Skin of body (tissue), 3 donors: ENCODE measurements at places on chromosomes 1 and 21. TPM values are rescaled to one million over a fixed set of nuclear protein-coding genes. Genes with fewer than 3 reads are reported as not detected.

- DNase-seq: peak; percentile 48
These were observed 958 bp downstream of the LYPLAL1 start for GRCh38 chr1:219174460-219175211.

Gene NIPAL3
- total RNA-seq: 12.0 TPM

Gene LINGO4
- total RNA-seq: 0.10 TPM

Gene SLC45A1
- total RNA-seq: 0.49 TPM

- DNase-seq: no peak
These were observed 40.1 kb upstream of the PLEKHO1 start for GRCh38 chr1:150109586-150109985.

GRCh38 chr1:212236664-212237220 lies 48.5 kb upstream of the PPP2R5A start:
- DNase-seq: no peak

- DNase-seq: no peak
These were observed 9.4 kb downstream of the OLIG2 start for GRCh38 chr21:33035147-33035546.

- peak; percentile 59 for DNase-seq
These were observed 305.4 kb upstream of the PTBP2 start for GRCh38 chr1:96416111-96416595.

Gene TGFB2
- total RNA-seq: 32.0 TPM

- no peak for DNase-seq
These were observed 8.7 kb downstream of the CTXND2 start for GRCh38 chr1:150895618-150896017.

- no peak for DNase-seq
These were observed 1.6 kb upstream of the NPHP4 start for GRCh38 chr1:5993556-5994491.

- no peak for DNase-seq
These were observed 54.1 kb upstream of the BCAR3 start for GRCh38 chr1:93735722-93736121.

- no peak for DNase-seq
These were observed 136.1 kb downstream of the TGFBR3 start for GRCh38 chr1:91749788-91750231.

Gene UBQLN4
- total RNA-seq: 12.1 TPM

DNA sequence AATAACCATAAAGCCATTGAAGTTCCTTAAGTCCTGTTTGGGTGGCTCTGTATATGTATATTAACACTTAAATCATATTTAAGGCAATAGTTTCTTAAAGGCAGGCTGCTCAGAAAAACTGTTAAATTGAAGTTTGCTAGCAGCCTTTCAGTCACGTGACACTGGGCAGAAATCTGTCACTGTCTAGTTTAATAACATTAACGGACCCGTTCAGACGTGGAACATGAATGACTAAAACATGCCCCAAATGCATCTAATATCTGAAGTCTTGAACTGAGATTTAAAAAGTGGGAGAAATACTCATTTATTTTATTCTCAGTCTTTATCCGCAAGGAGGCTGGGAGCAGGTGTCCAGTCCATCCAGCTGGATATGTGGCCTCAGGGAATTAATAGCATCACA lies 3.3 kb upstream of the SPATA1 start:
- DNase-seq: no peak

- no peak for DNase-seq
These were observed 37.0 kb downstream of the UBE2G2 start for GRCh38 chr21:44764319-44765230.

DNA sequence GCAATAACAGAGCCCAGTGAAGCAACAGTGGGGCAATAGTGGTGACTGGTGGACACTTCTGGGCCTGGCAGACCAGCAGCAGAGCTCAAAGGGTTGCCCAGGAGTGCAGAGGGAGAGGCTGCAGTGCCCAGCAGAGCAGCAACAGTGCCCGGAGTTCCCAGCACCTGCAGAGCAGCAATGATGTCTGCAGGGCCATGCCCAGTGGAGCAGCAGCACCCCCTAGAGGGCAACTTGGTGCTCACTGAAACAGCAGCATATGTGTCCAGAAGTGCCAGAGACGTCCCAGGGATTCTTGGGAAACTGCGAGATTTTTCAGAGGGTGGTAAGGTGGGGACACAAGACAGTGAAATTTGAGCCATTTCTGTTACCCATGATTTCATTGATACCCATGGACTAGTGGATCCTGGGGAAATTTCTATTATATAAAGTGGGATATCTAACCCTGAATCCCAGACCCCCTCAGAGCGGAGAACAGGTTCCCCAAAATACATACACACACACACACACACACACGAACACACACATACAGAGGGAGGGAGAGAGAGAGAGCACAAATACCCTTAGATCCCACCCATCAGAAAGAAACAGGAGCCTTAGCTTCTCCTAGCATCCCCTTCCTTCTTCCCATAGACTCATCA lies 156.9 kb upstream of the GJB5 start:
- DNase-seq: no peak

Gene RWDD3
- 17.1 TPM for total RNA-seq

Gene PALMD
- total RNA-seq: 58.0 TPM

- no peak for DNase-seq
These were observed 7.3 kb downstream of the KDM1A start for GRCh38 chr1:23026568-23026967.

DNA sequence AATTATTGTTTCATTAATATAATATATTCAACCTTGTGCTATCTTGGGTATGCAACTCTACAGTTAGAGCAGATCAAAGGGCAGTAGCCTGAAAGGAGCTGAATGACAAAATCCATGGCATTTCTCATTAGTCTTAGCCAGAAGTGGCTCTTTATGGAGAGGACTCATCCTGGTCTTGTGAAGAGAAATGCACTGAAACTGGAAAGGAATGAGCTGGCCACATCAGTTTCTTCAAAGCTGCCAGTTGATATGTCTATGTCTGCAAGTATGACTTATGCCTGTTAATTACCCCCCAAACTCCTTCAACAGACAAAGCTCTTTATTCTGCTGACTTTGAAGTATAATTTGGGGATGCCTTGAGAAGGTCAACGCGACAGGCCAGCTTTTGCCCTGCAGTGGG lies 119.0 kb upstream of the UBE2U start:
- no peak for DNase-seq

Gene IQGAP3
- 8.6 TPM for total RNA-seq

DNA sequence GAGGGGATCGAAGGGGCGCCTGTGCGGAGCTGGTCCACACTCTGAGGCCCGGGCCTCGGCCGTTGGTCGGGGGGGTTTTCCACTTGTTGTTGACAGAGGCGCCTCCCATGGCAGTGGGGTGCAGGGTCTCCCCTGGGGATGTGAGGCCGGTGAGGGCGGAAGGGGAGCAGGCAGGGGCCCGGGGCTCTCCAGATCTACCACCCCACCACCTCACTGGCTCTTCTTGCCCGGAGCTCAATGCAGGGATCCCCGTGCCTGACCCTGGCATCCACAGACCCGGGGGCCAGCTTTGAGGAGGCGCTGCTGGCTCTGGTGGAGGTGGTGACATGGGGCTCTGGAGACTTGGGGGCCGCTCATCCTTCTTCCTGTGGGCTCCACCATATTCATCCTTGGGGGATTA lies 7.1 kb upstream of the PEX10 start:
- no peak for DNase-seq

- no peak for DNase-seq
These were observed 812 bp downstream of the TTC4 start for GRCh38 chr1:54716299-54717047.

GRCh38 chr1:181458419-181458818 lies 24.9 kb upstream of the CACNA1E start:
- no peak for DNase-seq

Gene SAMD13
- total RNA-seq: 1.7 TPM

- DNase-seq: no peak
These were observed 61.3 kb downstream of the PTBP2 start for GRCh38 chr1:96782856-96783255.

DNA sequence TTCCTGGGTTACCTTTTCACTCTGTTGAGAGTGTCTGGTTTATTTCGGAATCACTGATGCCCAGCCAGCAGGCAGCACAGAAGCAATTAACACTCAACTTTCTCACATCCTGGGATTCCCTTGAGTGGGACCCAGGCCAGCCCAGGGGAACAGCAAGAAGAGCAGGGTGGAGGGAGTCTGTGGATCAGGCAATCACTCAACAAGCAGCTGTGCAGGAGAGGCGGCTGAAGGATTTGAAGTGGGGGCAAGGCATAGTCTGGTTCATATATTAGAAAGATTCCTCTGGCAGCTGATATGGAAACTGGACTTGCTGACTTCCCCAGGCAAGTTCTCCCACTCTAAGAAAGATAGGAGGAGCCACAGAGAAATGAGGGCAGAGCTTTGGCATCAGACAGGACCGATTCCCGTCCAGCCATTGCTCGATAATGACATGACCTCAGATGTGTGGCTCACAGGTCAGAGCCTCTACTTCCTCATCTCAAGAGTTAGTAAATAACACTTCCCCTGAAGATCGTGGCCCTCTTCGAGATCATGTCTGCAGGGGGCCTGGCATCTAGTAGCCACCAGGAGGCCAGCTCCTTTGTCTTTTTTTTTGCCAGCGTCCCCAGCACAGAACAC lies 12.4 kb downstream of the EPHA8 start:
- no peak for DNase-seq

GRCh38 chr21:22225299-22225698 lies 1227.1 kb downstream of the NCAM2 start:
- DNase-seq: no peak

DNA sequence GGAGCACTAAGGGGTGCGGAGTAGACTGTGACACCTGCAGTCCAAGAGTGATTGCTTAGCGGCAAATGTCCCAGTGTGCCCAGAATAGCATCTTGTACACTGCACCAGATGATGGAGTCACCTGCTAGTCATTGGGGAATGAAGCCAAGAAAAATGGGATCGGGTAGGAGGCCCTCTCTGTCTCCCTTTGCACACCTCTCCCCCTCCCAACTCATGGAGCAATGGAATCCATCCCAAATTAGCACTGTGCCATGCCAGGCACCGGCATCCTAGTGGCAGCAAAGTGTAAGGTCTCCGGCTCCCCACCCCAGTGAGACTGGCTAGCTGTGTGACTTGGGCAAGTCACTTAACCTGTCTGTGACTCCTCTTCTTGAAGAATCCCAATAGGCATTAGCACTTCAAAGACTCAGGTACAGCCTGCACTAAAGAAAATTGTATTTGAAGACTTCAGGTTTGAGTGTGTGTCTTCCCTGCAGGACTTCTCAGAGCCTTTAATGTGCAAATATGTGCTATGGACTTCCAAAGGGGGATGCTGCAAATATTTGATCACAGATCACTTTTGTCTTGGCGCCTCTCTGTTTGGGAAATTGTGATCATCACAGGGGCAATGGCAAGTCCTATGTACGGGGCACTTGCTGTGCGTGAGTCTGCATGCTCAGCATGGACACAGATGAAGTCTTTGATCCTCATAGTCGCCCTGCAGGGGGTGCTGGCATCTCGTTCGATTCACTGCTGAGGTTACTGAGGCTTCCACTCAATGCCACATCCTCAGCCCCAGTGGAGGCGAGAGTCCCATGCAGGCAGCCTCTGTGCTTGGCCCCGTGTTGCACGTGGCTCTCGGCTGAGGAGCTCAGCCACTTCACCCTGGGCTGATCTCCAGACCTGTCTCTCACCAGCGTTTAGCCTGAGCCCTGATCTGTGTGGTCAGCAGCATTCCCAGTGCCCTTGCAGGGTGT lies 272.9 kb upstream of the C1orf174 start:
- no peak for DNase-seq

GRCh38 chr1:207825719-207826556 lies 74.1 kb downstream of the CD46 start:
- no peak for DNase-seq

GRCh38 chr1:234296496-234296895 lies 76.8 kb upstream of the COA6 start:
- DNase-seq: no peak

DNA sequence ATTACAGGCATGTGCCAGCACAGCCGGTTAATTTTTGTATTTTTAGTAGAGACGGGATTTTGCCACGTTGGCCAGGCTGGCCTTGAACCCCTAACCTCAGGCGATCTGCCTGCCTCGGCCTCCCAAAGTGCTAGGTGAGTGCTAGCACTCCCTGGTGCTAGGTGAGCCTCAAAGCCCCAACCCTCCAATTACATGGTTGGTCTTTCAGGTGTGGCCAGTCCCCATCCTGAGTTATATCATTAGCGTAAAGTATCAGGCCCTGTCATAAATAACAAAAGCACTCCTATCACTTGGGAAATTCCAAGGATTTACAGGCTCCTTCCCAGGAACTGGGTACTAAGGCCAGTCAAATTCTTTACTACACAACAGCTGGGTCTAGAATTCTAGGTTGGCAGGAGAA lies 138.0 kb downstream of the PIK3R3 start:
- DNase-seq: no peak

DNA sequence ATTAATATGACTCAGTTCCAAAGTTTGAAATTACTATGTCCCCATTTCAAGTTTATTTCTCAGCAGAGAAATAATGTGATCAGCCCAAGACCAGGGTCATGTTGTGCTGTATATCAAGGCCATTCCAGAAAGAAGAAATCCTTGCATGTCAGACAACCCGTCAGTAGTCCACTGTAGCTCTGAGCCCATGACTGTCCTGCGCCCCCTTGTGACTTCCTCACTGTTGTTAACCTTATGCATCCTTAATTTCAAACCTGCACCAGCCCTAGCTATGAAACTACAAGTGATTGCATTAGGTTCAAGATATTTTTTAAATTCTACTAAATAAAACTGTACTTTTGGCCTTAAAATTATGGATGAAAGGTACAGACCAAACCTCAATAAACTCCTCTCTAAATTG lies 133.0 kb downstream of the LRRC7 start:
- no peak for DNase-seq

Gene PTCH2
- total RNA-seq: 7.2 TPM

DNA sequence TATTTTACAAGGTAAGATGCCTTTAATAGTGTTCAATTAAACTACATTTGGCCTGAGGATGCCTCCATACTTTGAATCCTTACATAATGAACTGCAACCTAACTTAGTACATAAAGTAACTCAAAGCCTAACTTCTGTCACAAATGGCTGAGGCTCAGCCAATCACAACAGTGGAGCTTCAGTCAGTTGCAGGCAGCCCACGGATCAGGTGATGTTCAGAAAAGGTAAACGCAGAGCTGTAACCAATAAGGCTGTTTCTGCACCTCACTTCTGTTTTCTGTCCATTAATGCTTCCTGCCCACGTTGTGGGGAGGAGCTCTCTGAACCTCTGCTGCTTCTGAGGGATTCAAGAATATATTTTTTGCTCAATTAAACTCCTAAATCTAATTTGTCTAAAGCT lies 94.8 kb upstream of the KIAA0040 start:
- no peak for DNase-seq

GRCh38 chr1:152621993-152622392 lies 910 bp downstream of the LCE3A start:
- no peak for DNase-seq
